Vagina (tissue), 2 donors: ENCODE measurements at places on chromosomes 4 and X. TPM values are rescaled to one million over a fixed set of nuclear protein-coding genes. Genes with fewer than 3 reads are reported as not detected.

DNA sequence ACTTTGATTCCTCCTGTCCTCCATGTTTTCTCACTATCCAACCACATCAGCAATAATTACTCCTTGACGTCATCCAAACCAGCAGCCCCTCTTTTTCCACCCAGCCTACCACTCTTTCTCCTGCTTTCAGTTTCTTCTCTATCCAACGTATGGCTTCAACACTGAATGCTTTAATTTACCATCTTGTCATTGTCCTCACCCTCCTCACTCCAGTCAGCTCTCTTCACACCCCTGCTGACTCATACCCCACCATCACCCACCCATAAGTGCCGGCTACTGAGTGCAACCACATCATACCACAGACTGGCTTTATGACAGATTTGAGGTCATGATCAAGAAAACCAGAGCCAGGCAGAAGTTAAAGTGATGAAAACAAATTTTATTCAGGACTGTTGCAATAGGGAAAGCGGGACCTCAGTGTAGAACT lies 9.8 kb upstream of the ANXA5 start:
- no peak for DNase-seq

DNA sequence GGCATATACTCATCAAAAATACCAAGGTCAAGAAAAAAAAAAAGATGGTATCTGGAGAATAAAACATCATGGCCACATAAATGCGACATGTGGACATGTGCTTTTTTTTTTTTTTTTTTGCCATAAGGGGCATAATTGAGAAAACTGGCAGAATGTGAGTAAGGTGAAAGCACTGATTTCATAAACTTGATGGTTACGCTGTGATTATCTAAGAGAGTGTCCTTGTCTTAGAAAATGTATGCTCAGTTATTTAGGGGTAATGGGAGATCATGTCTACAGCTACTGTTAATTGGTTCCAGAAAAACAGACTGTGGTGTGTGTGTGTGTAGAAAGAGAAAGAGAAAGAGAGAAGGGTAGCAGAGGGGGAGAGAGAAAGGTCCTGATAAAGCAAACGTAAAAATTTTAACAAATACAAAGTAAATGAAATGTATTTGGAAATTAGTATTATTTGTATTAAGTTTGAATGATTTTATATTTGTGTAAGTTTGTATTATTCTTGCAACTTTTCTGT lies 8.1 kb downstream of the DNAJB14 start:
- no peak for DNase-seq

DNA sequence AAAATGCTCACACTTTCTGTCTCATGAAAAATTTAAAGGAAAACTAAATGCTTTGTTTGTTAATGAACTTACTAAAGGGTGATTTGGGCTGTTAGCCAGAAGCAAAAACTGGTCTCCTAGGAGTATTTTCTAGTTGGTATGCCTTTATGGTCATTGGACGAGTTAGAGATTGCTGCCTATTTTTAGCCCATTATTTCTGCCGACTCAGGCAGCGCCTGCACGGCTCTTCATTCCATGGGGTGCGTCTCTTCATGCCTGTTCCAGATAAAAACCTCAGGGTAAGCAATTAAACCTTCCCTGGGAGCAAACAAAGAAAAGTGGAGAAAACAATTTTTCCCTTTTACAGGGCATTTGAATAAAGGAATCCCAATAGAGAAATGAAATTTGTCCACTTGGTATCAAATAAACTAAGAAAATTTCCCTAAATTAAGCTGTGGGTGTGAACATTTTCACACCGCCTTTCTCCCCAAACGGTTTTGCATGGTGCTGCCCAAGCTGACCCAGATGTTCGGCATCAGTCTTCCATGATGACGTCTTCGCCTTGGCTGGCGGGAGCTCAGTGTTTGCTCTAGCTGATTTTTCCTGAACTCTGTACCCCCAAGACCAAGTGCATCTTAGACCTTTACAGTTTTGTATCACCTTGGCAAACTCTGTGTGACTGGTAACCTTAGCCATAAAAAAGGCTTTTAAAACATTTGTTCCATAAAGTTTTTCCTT lies 61.7 kb upstream of the ADGRG2 start:
- DNase-seq, result no peak

DNA sequence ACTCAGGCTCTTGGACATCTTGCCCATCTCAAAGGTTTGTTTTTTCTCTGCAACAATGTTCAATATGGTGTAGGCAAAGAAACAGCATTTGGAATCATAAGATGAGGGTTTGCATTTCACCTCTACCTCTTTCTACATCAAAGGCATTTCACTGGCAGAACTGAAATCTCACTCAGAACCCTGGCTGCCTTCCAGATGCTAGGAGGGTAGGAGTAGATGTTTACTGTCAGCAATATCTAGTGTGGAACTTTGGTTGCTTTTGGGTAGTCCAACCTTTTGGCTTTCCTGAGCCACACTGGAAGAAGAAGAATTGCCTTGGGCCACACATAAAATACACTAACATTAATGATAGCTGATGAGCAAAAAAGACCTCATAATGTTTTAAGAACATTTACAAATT lies 297.0 kb upstream of the KLF3 start:
- DNase-seq, result no peak

DNA sequence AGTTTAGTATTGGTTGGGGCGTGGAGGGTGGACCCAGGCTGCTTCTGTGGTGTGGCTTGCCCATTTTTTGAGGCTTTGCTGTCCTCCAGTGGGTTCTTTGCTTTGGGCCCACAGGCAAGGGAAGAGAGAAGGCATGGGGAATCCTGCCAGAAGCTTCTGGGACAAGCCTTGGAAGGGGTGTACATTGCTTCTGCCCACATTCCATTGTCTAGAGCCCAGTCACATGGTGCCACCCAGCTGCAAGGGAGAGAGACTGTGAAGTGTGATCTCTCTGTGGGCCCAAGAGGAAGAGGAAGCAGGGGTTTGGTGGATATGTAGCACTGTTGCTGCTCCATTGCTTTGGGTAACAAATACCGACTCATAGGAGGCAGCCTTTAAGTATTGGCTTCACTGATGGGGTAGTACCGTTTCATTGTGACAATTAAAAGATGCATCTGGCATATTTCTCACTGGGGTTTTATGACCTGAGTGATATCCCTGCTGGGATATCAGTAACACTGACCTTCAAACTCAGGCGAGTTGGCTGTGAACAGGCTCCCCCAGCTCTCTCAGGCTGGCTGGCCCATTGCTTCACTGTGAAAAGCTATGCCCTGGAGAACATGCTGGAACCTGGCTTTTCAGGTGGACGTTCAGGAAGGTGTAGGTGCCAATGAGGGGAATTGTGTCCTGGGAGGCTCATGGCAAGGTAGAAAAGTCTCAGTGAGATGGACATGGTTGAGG lies 85.9 kb downstream of the CLDN34 start:
- no peak for DNase-seq

GRCh38 chrX:7285765-7286164 lies 137.8 kb upstream of the PUDP start:
- no peak for DNase-seq

GRCh38 chr4:78040431-78040830 lies 16.7 kb upstream of the FRAS1 start:
- DNase-seq, result no peak

- no peak for DNase-seq
These were observed 6.9 kb upstream of the WDR1 start for GRCh38 chr4:10123227-10124101.

DNA sequence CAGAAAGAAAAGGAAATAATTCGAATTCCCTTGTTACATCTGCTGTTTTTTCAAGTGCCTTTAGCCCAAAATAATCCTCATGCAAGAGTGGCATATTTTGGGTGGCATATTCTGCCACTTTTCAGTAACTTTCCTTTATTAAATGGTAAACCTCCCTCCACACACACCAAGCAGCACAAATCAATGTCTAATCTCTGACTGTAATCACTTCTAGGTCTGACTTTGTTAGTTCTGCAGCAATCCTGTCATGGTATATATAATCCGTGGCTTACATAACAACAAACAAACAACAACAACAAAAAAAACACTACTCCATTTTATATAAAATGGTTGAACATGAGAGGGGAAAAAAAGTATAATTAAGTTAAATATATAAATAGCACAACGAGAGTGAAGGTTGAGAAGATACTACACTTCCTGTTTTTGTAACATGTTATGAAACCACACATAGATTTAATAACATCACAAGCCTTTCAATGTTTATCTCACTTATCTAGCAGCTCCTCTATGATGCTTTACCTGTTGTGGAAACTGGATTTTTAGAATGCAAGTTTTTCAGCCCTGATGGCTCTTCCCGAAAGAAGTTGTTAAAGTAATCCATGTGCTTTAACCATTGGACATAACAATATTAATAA lies 715.4 kb downstream of the GRXCR1 start:
- no peak for DNase-seq

GRCh38 chr4:114866901-114867670 lies 246.3 kb downstream of the NDST4 start:
- DNase-seq, result no peak

- no peak for DNase-seq
These were observed 336.5 kb downstream of the DMD start for GRCh38 chrX:32874839-32875238.

The SSX2 gene
- total RNA-seq, result not detected

The CORIN gene
- 5.4 TPM for total RNA-seq

The EFHC2 gene
- total RNA-seq, result 3.2 TPM
